ENCODE measurements at places on chromosomes 3 and 15.

DNA sequence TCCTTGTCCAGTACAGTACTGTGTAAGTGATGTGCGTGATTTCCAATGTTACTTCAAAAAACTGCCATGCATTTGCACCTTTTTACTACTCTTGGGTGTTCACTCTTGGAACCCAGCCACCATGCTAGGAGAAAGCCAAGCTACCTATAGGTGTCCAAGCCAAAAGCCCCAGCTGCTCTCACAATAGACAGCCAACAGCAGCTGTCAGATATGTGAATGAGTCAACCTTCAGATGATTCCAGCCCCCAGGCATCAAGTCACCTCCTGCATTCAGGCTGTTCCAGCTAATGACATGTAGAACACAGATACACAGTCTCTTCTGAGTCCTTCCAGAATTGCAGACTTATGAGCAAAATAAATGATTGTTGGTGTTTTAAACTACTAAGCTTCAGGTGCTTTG is 417.7 kb upstream of the TGFBR2 start:
- DNase-seq = peak; percentile 21

DNA sequence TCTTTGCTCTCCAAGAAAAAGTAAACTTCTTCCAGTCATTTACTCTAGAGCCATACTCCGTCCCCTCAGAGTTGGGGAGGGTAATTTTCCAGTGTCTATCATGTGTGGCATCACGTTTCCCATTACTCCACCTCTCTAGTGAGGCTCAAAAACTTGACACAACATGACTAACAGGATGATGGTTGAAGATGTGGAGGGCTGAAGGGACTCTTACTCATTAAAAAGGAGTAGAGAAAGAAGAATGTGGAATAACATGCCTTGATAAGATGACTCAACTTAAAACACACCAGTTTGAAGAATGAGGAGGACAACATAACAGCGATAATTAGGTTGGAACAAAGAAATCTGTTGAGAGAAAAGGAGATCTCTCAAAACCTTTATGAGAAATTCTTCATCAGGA is 894.3 kb downstream of the OTOL1 start:
- DNase-seq = no peak

GRCh38 chr3:64885055-64885454 is 197.3 kb upstream of the ADAMTS9 start:
- no peak for DNase-seq

GRCh38 chr3:194588741-194589140 is 44.5 kb downstream of the TMEM44 start:
- DNase-seq = no peak

DNA sequence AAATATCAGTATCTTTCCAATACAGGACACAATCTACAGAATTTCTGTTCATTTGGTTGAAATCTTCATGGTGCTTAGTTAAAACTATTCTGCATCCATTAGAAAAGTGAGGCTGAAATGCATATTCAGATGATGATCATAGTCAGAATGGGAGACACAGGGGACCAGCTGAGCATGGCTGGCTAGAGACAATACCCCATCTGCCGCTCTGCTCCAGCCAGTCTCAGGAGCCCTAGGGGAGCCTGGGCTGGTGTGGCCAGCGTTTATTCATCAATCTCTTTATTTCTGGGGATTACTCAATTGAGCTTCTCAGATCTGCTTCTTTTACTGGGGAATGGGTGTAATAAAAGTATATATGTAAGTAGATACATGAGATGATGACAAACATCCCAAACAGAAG is 470.9 kb upstream of the CDIN1 start:
- DNase-seq = no peak

All from A673 (cell line).